ENCODE measurements at places on chromosomes 16 and 17. TPM values are rescaled to one million over a fixed set of nuclear protein-coding genes. Genes with fewer than 3 reads are reported as not detected.

DNA sequence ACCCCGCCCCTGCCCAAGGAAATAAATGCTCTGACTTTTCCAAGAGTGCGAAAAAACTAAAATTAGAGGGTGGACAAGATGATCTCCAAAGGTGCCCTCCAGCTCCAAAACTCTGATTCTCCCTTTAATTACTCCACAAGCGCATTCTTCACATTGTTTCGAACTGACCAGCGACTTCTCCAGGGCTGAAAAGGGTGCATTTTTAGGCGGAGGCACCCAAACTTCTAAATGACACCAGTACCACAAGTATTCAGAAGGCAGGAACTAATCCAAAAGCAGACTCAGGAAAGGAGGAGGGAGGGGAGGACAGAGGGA, 750 bp downstream of the ZFHX3 start:
- no peak for DNase-seq

DNA sequence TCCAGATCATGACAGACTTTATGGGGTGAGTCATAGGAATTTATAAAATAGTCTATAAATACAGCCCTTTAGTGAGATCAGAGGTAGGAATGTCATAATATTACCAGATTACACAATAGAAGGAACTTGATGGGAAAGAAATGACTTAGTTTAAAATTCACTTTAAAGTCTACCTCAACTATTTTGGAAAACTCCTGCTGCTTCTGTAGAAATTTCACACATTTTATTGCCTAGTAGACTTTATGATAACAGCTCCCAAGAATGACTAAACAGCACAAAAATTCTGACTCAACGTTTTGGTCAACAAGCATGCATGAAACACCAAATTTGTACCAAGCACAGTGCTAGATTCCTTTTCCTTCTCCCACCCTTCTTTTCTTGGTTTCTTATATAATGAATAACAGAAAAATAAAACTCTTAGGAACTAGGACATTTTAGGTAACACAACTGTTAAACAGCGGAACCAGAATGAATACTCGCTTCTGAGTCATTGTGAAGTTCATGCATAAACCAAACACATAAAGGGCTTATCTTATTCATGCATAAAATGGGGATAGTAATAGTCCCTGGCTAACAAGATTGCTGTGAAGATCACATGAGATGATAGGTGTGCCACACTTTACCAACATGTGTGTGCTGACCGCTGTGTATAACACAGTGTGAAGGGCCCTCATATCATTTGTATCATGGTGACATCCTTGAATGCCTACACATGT, 243.9 kb downstream of the CDH8 start:
- no peak for DNase-seq

- DNase-seq, result no peak
Observed at GRCh38 chr17:43378766-43379165, 20.0 kb upstream of the ARL4D start.

GRCh38 chr16:3797904-3798811, 80.8 kb upstream of the TRAP1 start:
- DNase-seq, result peak; percentile 58

DNA sequence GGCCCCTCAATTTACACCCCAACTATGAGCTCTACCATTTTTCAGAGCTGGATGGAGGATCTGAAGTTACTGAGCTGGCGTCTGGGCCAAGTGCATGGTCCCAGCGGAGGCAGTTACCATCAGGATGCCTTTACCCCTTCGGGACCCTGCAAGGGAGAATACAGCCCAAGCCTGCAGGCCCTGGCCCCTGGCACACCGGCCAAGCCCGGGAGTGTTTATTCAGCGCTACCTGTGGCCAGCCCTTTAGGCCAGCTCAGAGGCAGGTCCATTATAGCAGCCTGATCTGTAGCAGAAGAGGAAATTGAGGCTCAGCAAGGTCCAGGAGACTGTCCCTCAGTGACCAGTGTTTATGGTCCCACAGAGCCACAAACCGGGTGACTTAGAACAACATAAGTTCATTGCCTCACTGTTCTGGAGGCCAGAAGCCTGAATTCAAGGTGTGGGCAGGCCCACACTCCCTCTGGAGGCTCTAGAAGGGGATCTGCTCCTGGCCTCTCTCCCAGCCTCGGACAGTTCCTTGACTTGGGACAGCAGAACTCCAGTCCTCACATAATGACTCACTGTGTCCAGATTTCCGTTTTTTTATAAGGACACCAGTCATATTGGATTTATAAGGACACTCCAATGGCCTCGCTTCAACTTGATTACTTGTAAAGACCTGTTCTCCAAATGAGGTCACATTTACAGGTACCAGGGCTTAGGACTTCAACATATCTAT, 8.8 kb downstream of the SEC14L5 start:
- no peak for DNase-seq

DNA sequence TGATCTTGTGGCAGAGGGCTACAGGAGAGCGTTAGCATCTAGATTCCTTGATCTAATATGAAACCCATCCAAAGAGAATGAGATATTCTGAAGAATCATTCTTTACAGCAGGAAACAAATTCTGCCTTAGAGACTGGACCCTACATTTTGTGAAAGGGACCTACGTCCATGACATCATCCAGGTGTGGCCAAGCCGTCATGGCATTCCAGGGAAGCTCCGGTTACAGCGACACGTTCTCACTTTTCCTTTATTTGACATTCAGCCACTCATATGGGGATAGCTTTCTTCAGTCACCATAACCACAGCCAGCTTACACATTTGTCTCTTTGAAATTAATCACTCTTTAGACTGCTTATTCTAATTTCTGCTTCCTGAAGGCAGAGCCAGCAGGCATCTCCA, 408.1 kb downstream of the XYLT1 start:
- DNase-seq, result no peak

- peak; percentile 91 for DNase-seq
Observed at GRCh38 chr17:76547183-76547641, 7.4 kb downstream of the PRCD start.

- DNase-seq, result no peak
Observed at GRCh38 chr17:57874434-57875289, 24.8 kb upstream of the MRPS23 start.

- DNase-seq, result no peak
Observed at GRCh38 chr16:11409398-11409797, 64.1 kb downstream of the RMI2 start.

- DNase-seq, result no peak
Observed at GRCh38 chr16:8589057-8589899, 1.0 kb downstream of the TMEM114 start.

DNA sequence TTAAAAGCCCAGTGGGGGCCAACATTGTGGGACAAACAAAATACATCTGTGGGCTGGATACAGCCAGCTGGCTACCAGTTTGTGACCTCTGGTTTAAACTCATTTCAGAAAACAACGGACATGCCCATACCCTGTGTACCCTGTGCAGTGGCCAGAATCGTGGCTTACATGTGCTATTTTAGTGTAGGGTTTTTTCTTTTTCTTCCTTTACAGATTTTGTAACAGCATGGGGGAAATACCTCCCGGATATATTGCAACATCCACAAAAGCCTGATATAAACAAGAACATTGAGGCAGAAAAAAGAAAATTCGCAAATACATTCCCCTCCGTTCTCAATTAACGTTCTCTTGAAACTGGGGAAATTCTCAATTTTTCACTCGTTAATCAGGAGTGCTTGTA, 7.3 kb downstream of the HS3ST4 start:
- no peak for DNase-seq

DNA sequence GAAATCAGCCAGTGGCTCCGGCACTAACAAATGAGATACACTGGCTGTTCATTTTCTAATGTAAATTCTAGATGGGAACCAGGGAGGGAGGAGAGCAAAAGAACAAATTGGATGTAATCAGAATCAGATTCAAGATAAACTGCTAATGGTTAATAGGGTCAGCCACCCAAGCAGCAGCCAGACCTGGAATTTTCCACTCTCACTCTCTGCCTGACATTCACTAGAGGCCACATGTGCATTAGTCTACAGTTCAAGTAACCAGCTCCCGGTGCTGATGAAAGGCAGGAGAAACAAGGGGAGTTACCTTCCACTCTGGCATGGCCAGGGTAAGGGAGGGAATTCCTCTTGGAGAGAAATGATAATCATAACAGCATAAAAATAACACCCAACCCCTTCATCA, 597.7 kb downstream of the TOX3 start:
- DNase-seq, result no peak

DNA sequence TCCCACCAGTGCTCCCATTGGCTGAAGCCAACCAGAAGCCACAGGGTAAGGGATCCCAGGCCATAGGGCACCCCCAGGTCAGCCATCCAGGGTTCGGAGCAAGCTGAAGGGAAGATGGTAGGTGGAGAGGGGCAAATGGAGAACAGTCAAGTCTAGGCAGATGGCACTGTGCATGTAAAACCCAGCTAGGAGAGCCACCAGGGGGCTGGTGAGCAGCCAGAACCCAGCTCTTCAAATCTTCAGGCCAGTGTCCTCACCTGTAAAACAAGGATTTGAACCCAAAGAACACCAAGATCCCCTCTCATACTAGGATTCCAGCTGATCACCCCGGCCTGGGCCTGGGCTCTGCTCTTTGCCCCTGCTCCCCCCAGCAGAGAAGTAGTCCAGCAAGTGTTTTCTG, 43.5 kb downstream of the GINS3 start:
- DNase-seq, result no peak

SPG7 gene
- 44.6 TPM for total RNA-seq

CDR2 gene
- total RNA-seq, result 7.2 TPM

PITPNM3 gene
- total RNA-seq, result 0.04 TPM

GAA gene
- 6.2 TPM for total RNA-seq

GSG1L gene
- not detected for total RNA-seq

KCNJ2 gene
- not detected for total RNA-seq

CCL17 gene
- total RNA-seq, result not detected

ATP1B2 gene
- not detected for total RNA-seq

KRT28 gene
- total RNA-seq, result not detected

CYTH1 gene
- 15.8 TPM for total RNA-seq

PPL gene
- not detected for total RNA-seq

CCL1 gene
- not detected for total RNA-seq

Measured in Karpas-422 (cell line).